ENCODE measurements at places on chromosomes 6 and 20.

DNA sequence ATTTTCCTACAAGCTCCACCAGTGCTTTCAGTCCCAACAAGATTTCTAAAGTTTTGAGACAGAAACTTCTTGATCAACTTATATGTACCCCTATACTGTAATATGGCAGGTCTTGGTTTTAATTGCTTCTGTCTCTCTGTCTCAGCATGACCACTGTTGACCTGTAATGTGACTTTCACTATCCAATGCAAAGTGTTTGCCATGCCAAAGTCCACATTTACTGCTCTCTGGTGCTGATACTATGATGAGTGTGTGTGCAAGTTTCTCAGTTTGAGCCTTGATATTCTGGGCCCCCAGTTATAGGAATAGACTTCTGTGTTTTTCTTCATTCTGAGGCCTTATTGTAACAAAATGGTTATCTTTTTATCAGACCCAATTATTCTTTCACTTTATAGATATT, 45.8 kb downstream of the OR2J2 start:
- DNase-seq = no peak

DNA sequence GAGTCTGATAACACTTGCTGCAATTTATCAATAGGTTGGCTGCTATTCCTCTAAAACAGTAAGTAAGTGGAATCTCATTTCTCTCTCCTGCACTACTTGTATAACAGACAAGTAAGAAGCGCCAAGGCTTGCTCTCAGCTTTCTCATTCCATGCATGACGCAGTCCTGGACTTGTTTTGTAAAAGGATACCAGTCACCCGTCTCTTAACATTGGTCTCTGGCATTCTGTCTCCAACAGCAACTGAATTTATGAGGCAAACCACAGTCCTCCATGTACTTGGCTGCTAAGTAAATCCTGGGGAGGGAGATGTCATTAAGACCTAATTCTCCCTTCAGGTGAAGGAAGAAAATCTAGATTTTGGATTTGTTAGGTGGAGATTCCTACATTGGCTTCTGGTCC, 115.4 kb downstream of the OPN5 start:
- no peak for DNase-seq

- DNase-seq = no peak
Measured at GRCh38 chr6:155084431-155085123, 89.5 kb downstream of the TIAM2 start.

DNA sequence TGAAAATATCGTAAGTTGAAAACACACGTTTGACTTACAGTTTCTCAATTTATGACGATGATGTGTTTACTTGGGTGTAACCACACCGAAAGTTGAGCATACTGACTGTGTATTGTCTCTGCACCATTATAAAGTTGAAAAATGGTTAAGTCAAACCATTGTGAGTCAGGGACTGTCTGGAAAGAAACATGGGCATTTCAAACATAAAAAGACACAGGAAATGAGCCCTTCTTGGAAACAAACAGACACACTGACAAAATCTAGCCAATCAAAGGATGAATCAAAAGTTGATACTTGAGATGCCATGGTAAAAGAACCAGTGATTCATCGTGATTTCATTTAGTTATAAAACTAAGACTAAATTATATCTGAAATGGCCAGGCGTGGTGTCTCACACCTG, 5.3 kb downstream of the POPDC3 start:
- DNase-seq = no peak

DNA sequence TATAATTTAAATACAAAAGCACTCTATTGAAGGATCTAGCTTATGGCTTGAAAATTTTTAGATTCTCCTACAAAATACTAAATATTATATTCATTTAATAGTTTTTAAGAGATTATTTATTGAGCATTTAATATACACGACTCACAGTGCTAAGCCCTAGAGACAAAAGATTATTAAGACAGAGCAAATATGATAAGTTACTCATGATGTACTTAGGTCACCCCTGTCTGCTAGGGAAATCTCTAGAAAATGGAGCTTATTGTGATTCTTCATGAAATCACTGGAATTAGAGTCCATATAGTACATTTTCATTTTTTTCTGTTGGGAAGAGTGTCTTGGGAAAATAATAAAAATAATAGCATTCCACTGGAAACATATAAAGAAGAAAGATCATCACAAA, 37.8 kb downstream of the BEND6 start:
- no peak for DNase-seq

- peak; percentile 44 for DNase-seq
Measured at GRCh38 chr6:27332692-27333641, 20.9 kb upstream of the POM121L2 start.

- DNase-seq = no peak
Measured at GRCh38 chr6:85641897-85642773, 551 bp downstream of the SYNCRIP start.

DNA sequence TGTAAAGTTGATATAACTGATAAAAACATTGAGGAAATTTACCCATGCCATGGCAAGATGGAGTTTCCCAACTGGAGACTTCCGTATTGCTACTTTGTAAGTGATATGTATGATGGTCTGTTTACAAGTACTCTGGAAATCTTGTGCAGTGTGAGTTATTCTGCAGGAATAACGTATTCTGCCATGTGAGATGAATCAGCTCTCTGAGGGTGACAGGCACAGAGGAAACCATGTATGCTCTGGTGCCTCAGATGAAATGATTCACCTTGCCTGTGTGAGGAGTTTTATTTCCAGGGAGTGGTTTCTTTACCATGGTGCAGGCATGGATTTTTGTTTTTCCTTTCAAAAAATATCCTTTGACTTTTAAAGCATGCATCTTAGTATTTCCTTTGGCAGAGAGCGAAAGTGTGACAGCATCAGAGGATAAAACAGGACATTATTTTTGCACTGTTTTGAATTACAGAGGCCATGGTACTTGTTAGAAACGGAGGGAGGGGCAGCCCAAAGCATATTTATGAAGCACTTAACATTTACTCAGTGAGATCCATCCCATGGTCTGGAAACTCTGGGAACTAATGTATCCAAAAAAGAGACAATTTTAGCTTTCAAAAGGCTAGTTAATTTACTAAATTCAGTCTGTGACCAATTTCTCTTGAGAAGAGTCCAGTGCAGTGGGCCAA, 36.0 kb upstream of the MTRF1L start:
- DNase-seq = no peak

DNA sequence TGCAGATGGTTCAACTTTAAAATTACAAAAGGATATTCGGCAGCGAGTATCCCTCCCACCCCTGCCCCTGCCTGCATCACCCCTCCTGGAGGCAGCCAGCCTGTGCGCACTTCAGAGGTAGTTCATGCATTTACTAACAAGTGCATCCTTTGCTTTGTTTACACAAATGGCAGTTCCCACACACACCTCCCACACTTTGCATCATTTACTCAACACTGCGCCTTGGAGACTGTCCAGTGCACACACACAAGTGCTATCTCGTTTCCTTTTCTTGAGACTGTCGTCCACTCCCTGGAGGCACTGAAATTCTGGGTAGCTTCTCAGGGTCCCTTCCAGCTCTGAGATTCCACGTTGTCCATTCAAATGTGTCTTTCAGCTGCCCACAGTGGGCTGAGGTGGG, 53.1 kb upstream of the VSX1 start:
- no peak for DNase-seq

- DNase-seq = no peak
Measured at GRCh38 chr20:59075934-59076508, 33.4 kb upstream of the PRELID3B start.

DNA sequence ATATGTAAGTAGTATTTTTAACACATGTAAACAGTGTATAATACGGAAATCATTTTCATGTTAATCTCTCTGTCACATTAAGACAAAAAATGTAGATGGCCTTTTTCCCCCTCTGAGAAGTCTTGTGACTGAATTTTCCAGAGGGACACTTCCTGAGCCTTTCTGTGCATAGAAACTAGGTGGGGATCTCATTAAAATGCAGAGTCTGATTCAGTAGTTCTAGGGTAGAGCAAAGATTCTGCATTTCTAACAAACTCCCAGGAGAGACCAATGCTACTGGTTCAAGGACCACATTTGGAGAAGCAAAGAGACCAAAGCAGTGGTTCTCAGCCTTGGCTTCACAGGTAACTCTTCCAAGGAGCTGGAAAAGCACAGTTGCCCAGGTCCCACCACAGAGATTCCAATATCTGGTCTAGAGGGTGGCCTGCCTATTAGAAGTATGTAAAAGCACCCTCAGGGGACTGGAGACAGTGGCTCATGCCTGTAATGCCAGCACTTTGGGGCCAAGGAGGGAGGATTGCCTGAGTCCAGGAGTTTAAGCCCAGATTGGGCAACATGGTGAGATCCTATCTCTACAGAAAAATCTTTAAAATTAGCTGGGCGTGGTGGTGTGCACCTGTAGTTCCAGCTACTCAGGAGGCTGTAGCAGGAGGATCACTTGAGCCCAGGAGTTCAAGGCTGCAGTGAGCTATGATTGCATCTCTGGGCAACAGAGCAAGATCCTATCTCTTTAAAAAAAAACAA, 378.5 kb downstream of the KIF16B start:
- no peak for DNase-seq

GRCh38 chr6:118391086-118391485, 157.0 kb upstream of the PLN start:
- no peak for DNase-seq

DNA sequence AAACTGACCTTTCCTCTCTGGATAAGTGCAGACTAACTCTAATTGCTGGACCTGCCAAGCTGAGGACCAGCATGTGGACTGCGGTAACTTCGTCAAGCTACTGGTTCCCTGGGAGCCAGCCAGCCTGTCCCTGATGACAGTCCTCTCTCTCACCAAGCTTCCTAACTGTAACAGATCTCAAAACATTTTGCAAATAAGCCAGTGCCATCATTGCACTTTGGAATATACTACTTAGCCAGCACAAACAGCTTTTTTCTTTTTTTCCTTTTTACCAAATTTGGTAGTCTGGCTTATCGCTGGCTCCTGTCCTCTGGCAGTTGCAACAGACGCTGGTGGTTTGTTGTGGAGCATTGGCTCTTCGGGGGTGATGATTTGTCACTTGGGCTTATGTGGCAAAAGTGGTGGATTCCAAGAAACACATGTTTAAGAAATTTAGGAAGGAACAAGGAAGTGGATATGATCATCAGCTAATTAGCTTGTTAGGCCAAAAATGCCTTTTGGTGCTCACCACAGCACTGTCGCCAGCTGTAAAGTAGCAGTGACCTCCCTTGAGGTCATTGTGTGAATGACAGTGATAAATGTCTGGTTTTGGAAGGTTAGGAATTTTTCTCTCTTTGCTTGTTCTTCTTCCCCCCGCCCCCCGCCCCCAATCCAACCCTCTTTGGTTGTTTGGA, 171.7 kb downstream of the CLIC5 start:
- no peak for DNase-seq

- no peak for DNase-seq
Measured at GRCh38 chr6:114039841-114040240, 68.9 kb upstream of the HDAC2 start.

GRCh38 chr6:12090714-12091113, 78.6 kb downstream of the HIVEP1 start:
- DNase-seq = no peak

GRCh38 chr6:14635195-14635594, 517.6 kb downstream of the CD83 start:
- DNase-seq = no peak

GRCh38 chr6:128532827-128533226, 12.4 kb upstream of the PTPRK start:
- DNase-seq = no peak

DNA sequence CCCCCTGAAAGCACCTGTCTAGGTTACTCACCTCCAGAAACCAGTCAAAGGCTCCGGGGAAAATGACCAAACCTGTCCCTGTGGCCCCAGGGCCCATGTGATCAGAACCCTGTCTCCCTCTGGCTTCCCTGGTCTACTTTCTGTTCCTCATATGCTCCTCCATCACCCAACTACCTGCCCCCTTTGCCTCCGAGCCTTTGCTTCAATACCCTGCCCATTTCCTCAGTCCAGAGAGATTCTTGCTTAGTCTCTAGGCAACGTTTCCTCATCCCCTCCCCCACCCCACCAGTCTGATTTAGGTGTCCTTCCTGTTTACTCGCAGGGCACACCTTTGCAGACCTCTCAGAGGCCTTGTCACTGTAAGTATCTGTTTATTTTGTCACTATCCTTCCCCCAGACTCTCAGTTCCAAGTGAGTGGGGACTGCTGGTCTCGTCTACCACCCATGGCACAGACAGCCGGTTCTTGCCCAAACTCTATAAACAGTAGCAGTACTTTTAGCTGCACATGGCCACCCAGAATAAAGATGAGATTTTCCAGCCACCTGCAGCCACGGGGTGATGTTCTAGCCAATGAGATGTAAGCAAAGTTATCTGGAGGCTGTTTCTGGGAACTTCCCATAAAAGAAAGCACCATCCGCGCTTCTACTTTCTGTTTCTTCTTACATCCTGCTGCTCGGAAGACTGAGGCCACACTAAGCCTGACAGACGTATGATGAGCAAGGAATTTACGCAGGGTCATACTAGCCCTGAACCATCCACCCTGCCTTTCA, 13.3 kb downstream of the ELOVL5 start:
- DNase-seq = no peak
